ENCODE measurements at places on chromosomes 4 and X. TPM values are rescaled to one million over a fixed set of nuclear protein-coding genes. Genes with fewer than 3 reads are reported as not detected.

GRCh38 chr4:151166636-151167035 lies 67.2 kb downstream of the RPS3A start:
- H3K27ac ChIP-seq, result peak overlapping the region; percentile 15
- no peaks in the 10 kb centered on the region for H3K27me3 ChIP-seq
- DNase-seq, result no peak
- peaks cover 21% of the 10 kb centered on the region for H3K4me1 ChIP-seq
- no peaks in the 10 kb centered on the region for H3K36me3 ChIP-seq

DNA sequence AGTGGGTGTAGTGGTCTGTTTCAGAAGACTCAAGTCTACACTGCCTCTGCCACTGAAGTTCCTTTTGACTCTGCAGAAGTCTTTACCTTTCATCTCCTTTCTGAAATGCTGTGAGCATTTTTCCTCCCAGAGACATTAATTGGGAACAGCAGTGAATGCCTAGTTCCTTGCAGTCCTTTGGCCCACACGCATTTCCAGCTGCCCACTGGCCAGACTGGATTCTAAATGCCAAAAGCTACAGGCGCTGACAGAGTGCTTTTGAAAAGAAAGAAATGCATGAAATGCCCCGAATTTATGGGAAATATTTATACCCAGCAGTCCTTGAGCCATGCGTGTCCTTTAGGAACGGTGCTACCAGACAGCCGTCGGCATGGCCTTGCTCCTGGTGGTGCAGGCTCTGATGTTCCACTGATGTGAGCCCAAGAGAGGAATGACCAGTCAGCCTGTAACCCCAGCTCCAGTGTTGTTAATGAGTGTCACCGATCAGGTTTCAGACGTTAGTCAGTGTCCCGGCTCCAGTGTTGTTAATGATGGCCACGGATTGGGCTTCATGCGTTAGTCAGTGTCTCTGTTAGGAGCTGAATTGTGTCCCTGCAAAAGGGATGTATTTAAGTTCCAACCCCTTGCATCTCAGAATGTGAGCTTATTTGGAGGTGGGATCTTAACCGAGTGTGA lies 132.6 kb downstream of the TBL1X start:
- no peak overlapping the region for H3K4me3 ChIP-seq
- peak; percentile 34 for DNase-seq
- peaks cover 4% of the 10 kb centered on the region for H3K4me1 ChIP-seq
- no peak overlapping the region for H3K27ac ChIP-seq

DNA sequence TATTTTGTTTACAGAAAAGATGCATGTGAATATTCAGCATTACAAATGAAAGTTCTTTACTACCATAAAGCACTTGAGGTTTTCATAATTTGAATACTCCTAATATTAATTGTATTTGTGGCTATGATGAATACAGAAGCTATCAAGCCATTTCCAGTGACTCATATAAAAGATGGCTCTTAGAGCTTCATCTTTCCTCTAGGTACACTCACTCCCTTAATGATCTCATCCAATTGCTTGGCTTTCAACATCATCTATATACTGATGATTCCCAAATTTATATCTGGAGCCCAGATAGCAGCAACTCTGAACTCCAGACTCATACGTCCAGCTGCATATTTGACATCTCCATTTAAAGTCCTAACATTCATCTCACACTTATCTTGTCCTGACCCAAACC lies 183.4 kb upstream of the FAM241A start:
- H3K27ac ChIP-seq, result no peak overlapping the region
- DNase-seq, result no peak
- H3K4me1 ChIP-seq, result no peaks in the 10 kb centered on the region
- no peaks in the 10 kb centered on the region for H3K36me3 ChIP-seq
- no peaks in the 10 kb centered on the region for H3K27me3 ChIP-seq

GRCh38 chrX:125295337-125295736 lies 24.3 kb upstream of the TEX13C start:
- no peaks in the 10 kb centered on the region for H3K27me3 ChIP-seq
- no peaks in the 10 kb centered on the region for H3K4me1 ChIP-seq
- H3K36me3 ChIP-seq, result no peaks in the 10 kb centered on the region
- H3K27ac ChIP-seq, result no peak overlapping the region

- H3K27ac ChIP-seq, result no peak overlapping the region
- H3K4me1 ChIP-seq, result peaks cover 36% of the 10 kb centered on the region
- no peak overlapping the region for H3K4me3 ChIP-seq
- no peaks in the 10 kb centered on the region for H3K36me3 ChIP-seq
Measured at GRCh38 chr4:41485041-41485440, 52.9 kb upstream of the LIMCH1 start.

DNA sequence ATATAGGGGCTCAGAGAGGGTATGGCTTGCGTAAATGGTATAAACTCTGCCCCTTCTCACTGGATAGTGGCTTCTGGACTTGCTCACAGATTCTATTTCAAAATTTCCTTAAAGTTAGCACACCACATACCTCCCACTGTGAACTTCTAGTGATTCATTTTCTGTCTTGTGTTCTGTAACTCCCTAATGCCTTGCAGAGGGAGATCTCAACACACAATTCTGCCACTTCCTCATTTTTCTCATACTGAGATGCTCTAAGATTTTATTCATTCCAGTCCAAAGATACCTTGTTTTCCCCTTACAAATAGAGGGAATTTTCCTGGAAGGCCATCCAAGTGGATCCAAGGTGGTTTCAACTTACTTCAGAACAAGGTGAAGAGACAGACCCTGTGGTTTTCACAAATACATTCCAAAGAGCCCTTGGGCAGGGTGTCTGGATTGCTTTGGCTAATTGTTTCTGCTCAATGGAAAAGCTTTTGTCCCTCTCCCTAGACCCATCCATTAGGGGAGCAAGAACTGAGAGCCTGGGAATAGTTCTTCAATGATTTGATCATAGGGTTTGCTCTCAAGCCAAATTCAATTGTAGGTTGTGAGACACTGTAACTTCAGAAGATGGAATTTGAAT lies 52.1 kb upstream of the CAPN6 start:
- no peak overlapping the region for H3K27ac ChIP-seq
- no peaks in the 10 kb centered on the region for H3K27me3 ChIP-seq
- DNase-seq, result no peak
- H3K4me3 ChIP-seq, result no peak overlapping the region

GRCh38 chr4:173508386-173509035 lies 21.5 kb downstream of the HAND2 start:
- H3K36me3 ChIP-seq, result no peaks in the 10 kb centered on the region
- peak overlapping the region; percentile 46 for H3K4me3 ChIP-seq
- no peaks in the 10 kb centered on the region for H3K4me1 ChIP-seq
- no peak overlapping the region for H3K27ac ChIP-seq
- DNase-seq, result no peak

DNA sequence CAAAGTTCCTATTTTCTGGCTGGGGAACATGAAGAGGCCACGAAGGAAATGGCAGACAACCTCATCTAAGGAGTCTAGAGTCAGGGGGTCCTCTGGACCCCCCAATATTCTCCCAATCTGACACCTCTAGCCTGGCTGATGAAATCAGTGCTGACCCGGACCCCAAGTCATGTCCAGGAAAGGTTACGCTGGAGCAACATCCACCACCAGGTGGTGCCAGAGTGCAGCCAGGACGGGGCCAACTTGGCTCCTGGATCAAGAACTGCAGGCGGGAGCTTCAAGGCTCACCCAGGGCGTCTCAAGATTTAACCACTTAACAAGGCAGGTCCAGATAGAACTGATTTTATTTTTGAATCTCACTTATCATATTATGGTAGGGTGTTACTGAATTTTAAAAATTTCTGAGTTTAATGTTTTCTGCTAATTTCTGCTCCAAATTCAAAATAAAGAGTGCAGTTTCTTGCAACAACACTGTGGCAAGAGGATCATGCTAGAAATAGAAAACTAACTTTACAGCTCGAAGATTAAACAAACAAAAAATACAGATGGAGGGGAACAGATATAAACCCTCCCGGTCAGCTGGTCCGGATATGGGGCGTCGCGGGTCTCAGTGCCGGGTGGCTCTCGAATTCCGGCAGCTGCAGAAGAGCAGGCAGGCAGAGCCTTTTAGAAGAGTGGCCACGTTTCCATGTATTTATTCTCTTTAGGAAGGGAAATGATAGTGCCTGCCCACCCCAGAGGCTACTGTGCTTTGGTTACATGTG lies 135.5 kb downstream of the AFAP1 start:
- H3K4me1 ChIP-seq, result peaks cover 34% of the 10 kb centered on the region
- no peaks in the 10 kb centered on the region for H3K27me3 ChIP-seq
- no peak overlapping the region for H3K4me3 ChIP-seq
- DNase-seq, result peak; percentile 80

DNA sequence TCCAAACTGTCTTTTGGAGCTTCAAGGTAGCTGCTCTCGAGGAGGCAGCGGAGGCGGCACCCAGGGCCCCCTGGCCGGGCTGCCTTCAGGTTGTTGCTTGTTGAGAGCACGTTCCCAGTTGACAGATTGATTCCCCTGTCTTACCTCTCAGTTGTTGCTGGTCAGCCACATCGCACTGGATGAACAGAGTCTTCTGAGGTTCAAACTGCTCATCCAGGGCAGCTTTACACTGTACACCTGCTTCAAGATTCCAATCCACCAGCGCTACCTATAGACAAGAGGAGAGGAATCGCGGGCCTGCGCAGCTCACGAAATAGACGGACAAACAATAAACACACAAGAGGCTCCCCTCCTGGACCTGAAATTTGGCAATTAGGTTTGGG lies 497 bp downstream of the HPGD start:
- H3K4me1 ChIP-seq, result no peaks in the 10 kb centered on the region
- H3K36me3 ChIP-seq, result no peaks in the 10 kb centered on the region
- no peak for DNase-seq
- H3K27me3 ChIP-seq, result no peaks in the 10 kb centered on the region
- H3K4me3 ChIP-seq, result peak overlapping the region; percentile 61

DNA sequence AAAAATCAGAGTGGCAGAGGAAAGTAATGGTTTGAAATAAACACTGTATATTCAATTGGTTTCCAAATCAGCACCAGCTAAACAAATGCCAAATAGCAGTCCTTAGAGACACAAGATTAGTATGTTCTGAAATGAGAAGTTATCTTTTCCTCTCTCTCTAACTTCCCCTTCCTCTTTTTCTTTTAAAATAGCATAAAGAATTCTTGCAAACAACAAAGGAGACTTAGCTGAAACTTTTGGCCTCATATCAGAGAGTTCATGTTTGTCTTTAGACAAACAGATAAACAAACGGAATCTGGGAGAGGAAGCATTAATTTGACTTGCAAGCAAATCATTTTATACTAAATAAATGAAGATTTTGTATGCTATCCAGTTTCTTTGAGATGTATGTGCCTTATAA lies 399.0 kb downstream of the GBA3 start:
- H3K36me3 ChIP-seq, result no peaks in the 10 kb centered on the region
- H3K4me3 ChIP-seq, result no peak overlapping the region
- H3K4me1 ChIP-seq, result no peaks in the 10 kb centered on the region

DNA sequence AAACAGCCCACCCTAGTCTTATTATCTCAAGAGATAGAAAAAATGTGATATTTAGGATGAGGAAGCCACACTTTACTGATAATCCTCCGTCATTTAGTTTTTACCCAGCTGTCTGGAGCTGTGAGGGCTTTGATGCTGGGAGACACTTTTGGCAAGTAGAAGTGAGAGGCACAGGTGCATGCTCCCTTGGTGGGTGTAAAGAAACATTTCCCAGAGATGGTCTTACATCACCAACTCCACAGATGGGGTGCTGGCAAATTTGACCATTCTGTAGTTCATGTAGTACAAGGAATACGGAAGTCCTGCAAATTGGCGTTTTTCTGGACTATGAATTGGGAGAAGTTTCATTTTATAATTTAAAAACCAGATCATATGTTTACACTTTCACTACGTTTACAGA lies 28.5 kb downstream of the TRIM61 start:
- H3K4me1 ChIP-seq, result no peaks in the 10 kb centered on the region
- H3K27me3 ChIP-seq, result no peaks in the 10 kb centered on the region
- H3K36me3 ChIP-seq, result no peaks in the 10 kb centered on the region
- no peak overlapping the region for H3K4me3 ChIP-seq

GRCh38 chr4:2792711-2793585 lies at the start of gene SH3BP2:
SH3BP2 (plus strand) TSS chr4:2793085; CDS start chr4:2820618, 27,533 bp downstream.
- peak within 1 kb of the TSS; percentile 53 for H3K27ac ChIP-seq
- no peaks in the 10 kb centered on the region for H3K27me3 ChIP-seq
- DNase-seq, result peak; percentile 69
- peak within 1 kb of the TSS; percentile 80 for H3K4me3 ChIP-seq

DNA sequence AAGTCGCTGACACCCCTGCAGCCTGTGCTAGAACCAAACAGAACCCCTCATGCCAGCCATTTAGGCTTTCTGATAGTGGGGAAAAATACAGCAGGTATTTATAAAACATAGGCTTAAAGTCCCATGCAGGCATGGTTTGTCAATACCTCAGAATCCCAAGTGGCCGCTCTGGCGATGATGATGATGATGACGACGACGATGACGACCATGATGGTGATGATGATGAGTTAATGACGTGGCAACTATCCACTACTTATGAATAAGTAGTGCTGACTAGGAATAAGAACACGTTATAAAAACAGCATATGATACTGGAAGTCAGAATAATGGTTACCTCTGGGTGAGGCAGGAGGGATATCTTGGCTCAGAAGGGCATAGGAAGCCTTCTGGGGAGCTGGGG lies 18.0 kb downstream of the CCDC149 start:
- H3K4me1 ChIP-seq, result no peaks in the 10 kb centered on the region
- no peak overlapping the region for H3K27ac ChIP-seq
- DNase-seq, result no peak

GRCh38 chrX:70422851-70423341 lies at the start of gene GDPD2:
GDPD2 (plus strand) TSS chrX:70423314; CDS start chrX:70424985, 1,671 bp downstream.
- no peaks in the 10 kb centered on the region for H3K4me1 ChIP-seq
- peaks cover 6% of the 10 kb centered on the region for H3K27me3 ChIP-seq
- DNase-seq, result no peak
- H3K27ac ChIP-seq, result no peak within 1 kb of the TSS
- H3K36me3 ChIP-seq, result no peaks in the 10 kb centered on the region
- no peak within 1 kb of the TSS for H3K4me3 ChIP-seq

DNA sequence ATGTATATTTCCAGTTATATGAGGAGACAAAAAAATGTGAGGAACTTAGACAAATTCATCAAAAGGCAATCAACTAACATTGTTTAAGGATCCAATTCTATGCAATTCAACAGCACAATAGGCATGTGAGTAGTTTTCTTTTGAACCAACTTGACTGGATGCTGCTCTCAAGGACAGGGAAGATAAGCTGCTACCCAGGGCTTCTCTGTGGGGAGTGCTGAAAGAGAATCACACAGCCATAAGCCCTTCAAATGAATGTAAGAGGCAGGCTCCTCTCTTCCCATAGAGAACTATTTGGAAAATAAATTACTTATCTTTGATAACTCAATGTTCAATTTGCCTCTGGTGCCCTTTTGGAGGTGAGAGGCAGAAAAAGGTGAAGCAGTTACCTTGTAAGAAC lies 1413.6 kb downstream of the PCDH7 start:
- H3K27ac ChIP-seq, result no peak overlapping the region
- H3K27me3 ChIP-seq, result no peaks in the 10 kb centered on the region
- DNase-seq, result no peak
- H3K36me3 ChIP-seq, result no peaks in the 10 kb centered on the region
- no peak overlapping the region for H3K4me3 ChIP-seq
- H3K4me1 ChIP-seq, result no peaks in the 10 kb centered on the region

- H3K27ac ChIP-seq, result no peak overlapping the region
- H3K27me3 ChIP-seq, result no peaks in the 10 kb centered on the region
- H3K4me1 ChIP-seq, result no peaks in the 10 kb centered on the region
- H3K4me3 ChIP-seq, result no peak overlapping the region
Measured at GRCh38 chrX:1355131-1356046, 18.8 kb downstream of the IL3RA start.

FGF5 gene
- not detected for total RNA-seq

GATB gene
- 18.7 TPM for total RNA-seq

SH2D1A gene
- total RNA-seq, result not detected

CT45A3 gene
- total RNA-seq, result not detected

TLR8 gene
- total RNA-seq, result 0.42 TPM

MTCP1 gene
- total RNA-seq, result not detected

TRIM60 gene
- not detected for total RNA-seq

VCX2 gene
- total RNA-seq, result not detected

GLRB gene
- total RNA-seq, result 0.95 TPM

IL2RG gene
- total RNA-seq, result 0.78 TPM

SPANXN3 gene
- total RNA-seq, result 1.7 TPM

PDLIM3 gene
- total RNA-seq, result 2,309 TPM

Measured in gastrocnemius medialis (tissue), 4 donors.